ENCODE measurements at places on chromosomes 2 and 18.

- no peak for DNase-seq
Measured at GRCh38 chr2:181655519-181655918, 1.4 kb downstream of the CERKL start.

- no peak for DNase-seq
Measured at GRCh38 chr2:156329927-156330726, 2.4 kb downstream of the NR4A2 start.

GRCh38 chr2:64391424-64391823, 62.5 kb upstream of the LGALSL start:
- DNase-seq: no peak

DNA sequence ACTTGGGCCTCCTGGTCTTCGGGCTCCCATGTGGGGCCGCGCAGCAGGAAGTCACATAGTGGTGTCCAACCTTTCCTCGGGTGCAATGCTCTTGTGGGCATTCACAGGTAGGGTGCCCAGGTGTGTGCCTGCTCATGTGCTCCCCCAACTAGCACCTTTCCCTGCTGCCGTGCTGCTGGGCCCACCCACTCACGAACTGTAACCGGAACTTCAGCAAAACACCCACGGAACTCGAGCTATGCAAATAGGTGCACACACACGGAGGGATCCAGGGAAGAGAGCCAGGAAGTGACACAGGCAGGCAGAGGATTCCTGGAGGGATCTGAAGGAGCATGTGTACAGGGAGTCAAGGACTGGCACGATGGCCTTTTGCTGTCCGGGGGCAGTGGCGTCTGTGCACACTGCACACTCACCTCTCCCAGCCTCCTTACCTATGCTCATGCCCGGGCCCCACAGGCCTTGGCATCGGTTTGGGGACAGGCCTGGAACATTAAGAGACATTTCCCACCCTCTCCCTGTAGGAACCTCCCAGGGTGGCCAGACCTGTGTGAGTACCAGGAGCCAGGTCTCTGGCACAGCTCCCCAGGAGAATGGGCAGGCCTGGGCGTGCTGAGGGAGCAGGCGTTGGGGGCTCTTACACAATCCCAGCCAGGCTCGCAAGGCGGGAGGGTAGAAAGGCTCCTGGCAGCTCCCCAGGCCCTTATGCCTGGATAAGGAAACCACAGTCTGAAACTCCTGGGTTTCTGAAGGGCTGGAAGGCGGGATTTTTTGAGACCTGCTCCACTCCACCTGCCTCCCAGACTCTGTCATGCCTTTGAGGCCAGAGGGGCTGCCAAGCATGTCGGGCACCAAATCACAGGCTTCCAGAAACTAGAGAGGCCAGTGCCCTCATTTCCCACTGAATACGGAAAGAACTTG, 6.6 kb upstream of the PTMA start:
- no peak for DNase-seq

DNA sequence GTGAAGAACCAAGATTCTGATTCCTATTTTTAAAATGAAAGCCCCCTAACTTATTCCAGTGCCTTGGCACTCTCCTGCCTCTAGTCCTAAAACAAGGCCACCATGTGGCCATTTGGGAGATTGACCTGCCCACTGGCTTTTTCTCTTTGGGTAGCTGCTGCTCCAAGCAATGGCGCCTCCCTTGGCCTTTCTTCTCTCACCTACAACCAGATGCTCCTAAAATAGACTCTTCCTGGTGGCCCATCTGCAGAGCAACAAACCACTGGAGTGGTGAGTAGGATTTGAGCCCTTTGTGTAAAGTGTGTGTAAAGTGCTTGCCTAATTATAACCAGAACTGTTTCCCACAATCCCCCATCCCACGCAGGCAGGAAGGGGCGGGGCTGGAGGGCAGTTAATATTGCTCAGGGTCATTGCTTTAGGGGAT, 114.2 kb downstream of the FHOD3 start:
- peak; percentile 17 for DNase-seq

- no peak for DNase-seq
Measured at GRCh38 chr18:36595046-36595817, 233.6 kb downstream of the TPGS2 start.

DNA sequence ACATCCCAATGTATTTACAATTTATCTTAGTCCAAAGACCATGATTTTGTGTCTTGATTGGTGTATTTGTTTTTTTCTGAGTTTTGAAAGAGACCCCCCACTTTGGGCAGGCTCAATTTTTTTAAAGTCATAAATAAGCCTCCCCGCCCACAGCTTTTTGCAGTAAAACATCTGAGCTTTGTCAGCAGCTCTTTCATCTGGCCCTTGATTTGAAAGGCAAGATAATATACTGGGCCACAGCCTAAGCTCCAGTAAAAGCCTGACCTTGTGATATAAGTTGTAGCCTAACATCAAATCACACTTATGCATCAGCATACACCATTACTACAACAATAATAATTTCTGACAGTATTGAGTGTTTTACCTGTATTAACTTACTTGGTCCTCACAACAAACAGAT, 51.3 kb upstream of the SERTAD2 start:
- DNase-seq: no peak

DNA sequence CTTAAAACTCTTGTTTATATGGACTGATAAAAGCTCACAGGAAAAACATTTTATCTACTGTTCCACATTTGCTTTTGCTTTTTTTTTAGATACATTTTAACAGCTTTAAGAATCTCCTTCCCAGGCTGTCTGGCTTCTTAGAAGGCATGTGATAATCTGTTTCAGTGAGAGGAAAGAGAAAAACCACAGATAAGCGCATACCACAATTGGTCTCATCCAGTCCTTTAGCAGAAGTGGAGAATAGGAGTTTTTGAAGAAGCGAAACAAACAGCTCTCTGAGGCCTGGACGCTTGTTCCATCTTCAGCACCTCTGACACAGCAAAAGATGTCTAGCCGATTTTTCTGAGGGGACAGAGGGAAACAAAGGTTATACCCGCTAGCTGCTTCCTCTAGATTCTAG, 37.6 kb downstream of the RMC1 start:
- DNase-seq: peak; percentile 87

DNA sequence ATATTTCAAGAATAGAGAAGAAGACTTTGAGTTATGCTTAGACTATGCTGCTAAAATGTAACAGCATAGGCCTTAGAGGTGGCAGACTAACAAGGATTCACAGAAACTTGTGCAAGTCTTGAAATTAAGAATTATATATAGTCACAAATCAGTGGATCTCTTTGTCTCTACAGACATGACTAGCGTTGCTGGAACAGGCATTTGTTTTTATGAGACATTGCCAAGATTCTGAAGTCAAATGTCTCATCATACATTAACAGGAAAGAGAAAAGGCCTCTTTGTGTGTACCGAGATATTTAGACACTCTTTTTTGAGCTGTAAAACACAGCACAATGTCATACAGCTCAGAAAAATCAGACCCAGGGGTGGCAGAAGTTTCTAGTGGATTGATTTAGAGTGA, 207.1 kb downstream of the TMX3 start:
- no peak for DNase-seq

DNA sequence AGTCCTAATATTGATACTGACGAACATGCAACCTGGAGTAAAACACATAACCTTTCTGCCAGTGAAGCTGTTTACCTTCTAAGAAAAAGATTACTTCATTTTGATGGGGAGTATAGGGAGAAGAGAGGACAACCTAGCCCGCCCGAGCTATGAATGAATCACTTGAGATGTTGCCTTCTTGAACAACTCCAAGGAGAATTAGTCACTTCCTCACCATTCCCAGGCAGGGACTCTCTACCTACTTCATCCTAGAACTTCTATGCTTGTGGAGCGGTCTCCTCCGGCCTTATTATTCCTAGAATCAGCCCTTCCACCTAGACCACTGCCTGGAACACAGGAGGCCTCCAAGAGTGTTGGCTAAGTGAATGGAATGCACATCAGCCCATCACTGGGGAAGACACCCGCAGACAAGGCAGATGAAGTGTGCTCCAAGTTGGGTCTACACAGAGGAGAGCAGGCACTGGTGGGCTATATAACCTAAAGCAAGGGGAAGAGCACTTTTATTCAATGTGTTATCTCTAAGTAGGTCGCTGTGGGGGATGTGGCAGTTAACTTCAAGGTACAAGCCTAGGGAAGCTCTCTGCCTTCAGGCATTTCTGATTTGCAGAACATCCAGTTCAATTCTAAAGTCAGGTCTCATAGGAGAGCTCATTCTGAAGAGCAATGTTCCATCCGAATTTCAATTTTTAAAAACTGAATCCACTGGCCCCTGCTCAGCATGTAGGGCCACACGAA, 57.4 kb downstream of the STK39 start:
- DNase-seq: no peak

Measured in Kasumi-1 (cell line).